ENCODE measurements at places on chromosomes 6 and 20.
A peak's percentile ranks its signal among the peaks of the same experiment; 100 is the strongest.

- H3K27ac ChIP-seq: no peak overlapping the region
- no peaks in the 10 kb centered on the region for H3K36me3 ChIP-seq
- H3K4me3 ChIP-seq: no peak overlapping the region
- H3K27me3 ChIP-seq: peaks cover 16% of the 10 kb centered on the region
- DNase-seq: peak; percentile 11
- H3K4me1 ChIP-seq: no peaks in the 10 kb centered on the region
Measured at GRCh38 chr20:58086763-58087561, 141.5 kb downstream of the ANKRD60 start.

DNA sequence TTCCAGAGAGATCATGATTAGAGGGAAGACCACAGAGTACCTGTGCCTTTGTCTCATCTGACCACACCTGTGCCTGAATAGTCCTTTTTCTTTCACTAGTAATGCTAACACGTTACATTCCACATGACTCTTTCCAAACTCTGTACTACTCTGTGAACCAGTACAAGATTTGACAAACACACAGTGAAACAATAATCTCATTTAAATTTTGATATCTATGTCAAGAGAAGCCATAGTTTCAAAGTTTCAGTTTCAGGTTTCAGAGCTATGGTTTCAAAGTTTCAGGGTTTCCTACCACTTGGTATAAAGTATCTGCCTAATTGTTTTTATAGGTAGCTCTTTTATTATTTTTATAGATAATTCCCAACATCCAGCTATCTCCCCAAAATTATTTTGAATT lies 62.0 kb upstream of the PHACTR2 start:
- no peak for DNase-seq
- no peaks in the 10 kb centered on the region for H3K36me3 ChIP-seq
- H3K27me3 ChIP-seq: no peaks in the 10 kb centered on the region
- no peaks in the 10 kb centered on the region for H3K4me1 ChIP-seq

DNA sequence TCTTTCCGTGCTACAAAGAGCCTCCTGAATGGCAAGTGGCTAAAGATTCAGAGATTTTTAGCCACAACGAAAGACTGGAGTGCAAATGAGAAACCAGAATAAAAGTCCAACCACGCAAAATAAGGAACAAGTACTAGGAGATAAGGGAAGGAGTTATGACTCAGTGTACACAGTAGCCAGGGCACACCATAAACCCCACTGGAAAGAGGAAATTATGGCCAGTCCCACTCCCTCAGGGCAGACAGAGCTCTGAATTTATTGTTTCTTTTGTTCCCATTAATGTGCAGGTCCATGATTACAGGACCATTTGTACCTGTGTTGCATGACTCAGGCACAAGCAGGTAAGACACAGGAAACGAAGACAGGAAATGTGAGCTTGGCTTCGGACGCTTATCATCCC lies 150.3 kb upstream of the PREP start:
- no peaks in the 10 kb centered on the region for H3K27me3 ChIP-seq
- peak; percentile 41 for DNase-seq
- no peaks in the 10 kb centered on the region for H3K36me3 ChIP-seq
- peaks cover 19% of the 10 kb centered on the region for H3K4me1 ChIP-seq
- H3K27ac ChIP-seq: peak overlapping the region; percentile 45

GRCh38 chr20:46192376-46192944 lies 74.3 kb downstream of the CD40 start:
- no peak overlapping the region for H3K27ac ChIP-seq
- H3K4me3 ChIP-seq: no peak overlapping the region
- no peaks in the 10 kb centered on the region for H3K27me3 ChIP-seq
- no peaks in the 10 kb centered on the region for H3K36me3 ChIP-seq

DNA sequence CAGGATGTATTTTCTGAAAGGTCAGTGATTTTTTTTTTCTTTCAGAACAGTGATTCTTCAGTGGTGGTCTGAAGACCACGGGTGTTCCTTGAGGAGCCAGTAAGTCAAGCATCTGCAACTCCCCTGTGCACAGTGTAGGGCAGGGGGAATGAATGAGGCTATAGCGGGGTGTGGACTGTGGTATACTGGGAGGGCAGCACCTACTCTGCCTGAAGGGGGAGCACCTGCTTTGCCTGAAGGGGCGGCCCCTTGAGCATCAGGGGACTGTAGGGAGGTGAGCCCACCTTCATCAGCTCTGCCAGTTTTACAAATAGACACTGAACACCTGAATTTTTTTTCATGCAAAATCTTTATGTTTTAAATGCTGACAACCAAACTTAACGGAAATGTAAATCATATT lies 77.5 kb upstream of the RIPOR2 start:
- peaks cover 45% of the 10 kb centered on the region for H3K4me1 ChIP-seq
- no peak overlapping the region for H3K27ac ChIP-seq
- H3K27me3 ChIP-seq: no peaks in the 10 kb centered on the region

DNA sequence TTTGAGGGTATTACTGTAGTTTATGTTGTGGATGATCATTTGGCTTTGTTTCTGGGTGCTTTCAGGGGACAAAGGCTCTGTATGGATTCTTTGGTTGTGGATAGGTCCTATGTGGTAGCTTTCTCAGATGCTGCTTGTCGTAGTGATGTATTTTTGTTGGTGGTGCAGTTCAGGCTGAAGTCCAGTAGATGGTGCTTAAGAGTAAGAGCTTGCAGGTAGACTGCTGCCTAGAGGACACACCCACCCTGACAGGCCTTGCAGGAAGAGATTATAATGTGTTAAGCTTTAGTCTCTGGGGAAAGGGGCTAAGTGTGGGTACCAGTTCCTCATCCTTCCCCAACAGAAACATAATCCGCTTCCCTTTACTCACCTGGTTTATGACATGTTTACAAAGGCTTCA lies 62.6 kb upstream of the ADGRB3 start:
- no peak for DNase-seq
- H3K27me3 ChIP-seq: no peaks in the 10 kb centered on the region
- H3K27ac ChIP-seq: no peak overlapping the region
- H3K36me3 ChIP-seq: no peaks in the 10 kb centered on the region

GRCh38 chr20:60038400-60039008 lies 80.3 kb downstream of the CDH26 start:
- no peaks in the 10 kb centered on the region for H3K27me3 ChIP-seq
- no peak overlapping the region for H3K27ac ChIP-seq
- no peaks in the 10 kb centered on the region for H3K36me3 ChIP-seq
- DNase-seq: no peak

DNA sequence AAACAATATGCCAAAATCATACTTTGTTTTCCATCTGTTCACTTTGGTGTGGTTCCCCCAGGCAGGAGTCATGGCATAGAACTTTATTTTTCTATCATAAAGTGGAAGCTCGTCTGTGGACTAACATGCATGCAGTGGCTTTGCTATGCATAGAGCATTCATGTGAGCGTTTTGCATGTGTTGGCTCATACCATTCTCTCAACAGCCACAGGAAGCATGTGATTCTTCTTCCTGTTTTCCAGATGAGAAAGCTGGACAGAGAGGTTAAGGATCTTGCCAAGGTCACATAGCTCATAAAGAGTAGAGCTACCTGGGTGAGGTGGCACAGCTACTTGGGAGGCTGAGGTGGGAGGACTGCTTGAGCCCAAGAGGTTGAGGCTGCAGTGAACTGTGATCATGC lies 123.4 kb upstream of the HDGFL1 start:
- no peak overlapping the region for H3K27ac ChIP-seq
- peaks cover 5% of the 10 kb centered on the region for H3K4me1 ChIP-seq
- H3K27me3 ChIP-seq: no peaks in the 10 kb centered on the region
- H3K36me3 ChIP-seq: no peaks in the 10 kb centered on the region
- no peak overlapping the region for H3K4me3 ChIP-seq

- H3K36me3 ChIP-seq: no peaks in the 10 kb centered on the region
- DNase-seq: no peak
- H3K4me3 ChIP-seq: no peak overlapping the region
- H3K27me3 ChIP-seq: no peaks in the 10 kb centered on the region
Measured at GRCh38 chr6:151001387-151002056, 136.0 kb downstream of the MTHFD1L start.

DNA sequence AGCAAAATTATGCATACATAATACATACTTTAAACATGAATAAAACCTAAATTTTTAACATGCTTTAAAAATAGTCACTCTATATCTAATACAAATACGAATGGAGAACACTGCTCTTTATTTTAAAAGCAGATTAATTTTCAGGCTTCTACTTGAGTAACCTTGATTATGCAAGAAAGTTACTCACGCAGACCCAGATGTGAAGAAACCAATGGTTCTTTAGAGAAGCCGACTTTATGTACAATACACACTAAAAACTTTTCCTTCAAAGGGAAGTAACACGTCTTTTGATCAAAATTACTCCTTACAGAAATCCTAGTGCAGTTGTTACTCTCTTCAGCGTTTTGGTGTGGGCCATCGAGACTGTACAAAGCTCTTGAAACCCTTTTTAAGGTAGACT lies 136.9 kb upstream of the SLC22A16 start:
- H3K36me3 ChIP-seq: peaks cover 2% of the 10 kb centered on the region
- no peak overlapping the region for H3K4me3 ChIP-seq
- no peaks in the 10 kb centered on the region for H3K27me3 ChIP-seq
- DNase-seq: no peak

DNA sequence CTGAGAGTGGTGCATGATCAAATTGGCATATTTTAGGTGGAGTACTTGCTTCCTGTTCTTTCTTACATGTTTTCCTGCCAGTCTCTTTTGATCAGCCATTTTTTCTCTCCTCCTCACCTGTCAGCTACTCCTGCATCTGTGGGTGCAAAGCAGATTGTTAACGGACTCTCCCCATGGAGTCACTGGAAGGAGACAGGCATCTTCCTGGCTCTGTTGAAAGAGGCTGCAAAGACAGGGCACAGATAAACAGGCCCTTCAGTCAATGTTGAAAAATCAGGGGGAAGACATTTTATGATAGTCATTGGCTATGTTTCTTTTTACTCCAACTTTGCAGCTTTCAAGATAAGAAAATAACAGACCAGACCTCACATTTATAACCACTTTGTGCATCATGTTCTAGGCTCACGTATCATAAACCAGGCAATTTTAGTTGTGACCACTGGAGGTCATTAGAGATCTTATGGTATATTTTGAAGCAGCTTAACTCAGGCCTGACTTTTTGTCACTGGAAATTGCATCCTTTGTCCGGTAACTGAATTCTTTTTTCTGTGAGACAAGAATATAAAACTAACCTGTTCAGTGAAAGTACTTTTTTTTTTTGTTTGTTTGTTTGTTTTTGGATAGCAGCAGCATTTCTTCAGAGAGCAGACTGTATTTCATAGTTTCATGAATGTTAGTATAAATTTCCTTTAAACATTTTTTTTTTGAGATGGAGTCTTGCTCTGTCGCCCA lies 20.1 kb downstream of the ECT2L start:
- H3K4me3 ChIP-seq: no peak overlapping the region
- DNase-seq: no peak
- no peaks in the 10 kb centered on the region for H3K27me3 ChIP-seq
- peaks cover 50% of the 10 kb centered on the region for H3K4me1 ChIP-seq
- H3K27ac ChIP-seq: peak overlapping the region; percentile 99
- H3K36me3 ChIP-seq: no peaks in the 10 kb centered on the region

- H3K4me3 ChIP-seq: no peak overlapping the region
- H3K4me1 ChIP-seq: peaks cover 8% of the 10 kb centered on the region
- no peak overlapping the region for H3K27ac ChIP-seq
- H3K36me3 ChIP-seq: no peaks in the 10 kb centered on the region
Measured at GRCh38 chr6:2962004-2962403, 9.4 kb downstream of the SERPINB6 start.

DNA sequence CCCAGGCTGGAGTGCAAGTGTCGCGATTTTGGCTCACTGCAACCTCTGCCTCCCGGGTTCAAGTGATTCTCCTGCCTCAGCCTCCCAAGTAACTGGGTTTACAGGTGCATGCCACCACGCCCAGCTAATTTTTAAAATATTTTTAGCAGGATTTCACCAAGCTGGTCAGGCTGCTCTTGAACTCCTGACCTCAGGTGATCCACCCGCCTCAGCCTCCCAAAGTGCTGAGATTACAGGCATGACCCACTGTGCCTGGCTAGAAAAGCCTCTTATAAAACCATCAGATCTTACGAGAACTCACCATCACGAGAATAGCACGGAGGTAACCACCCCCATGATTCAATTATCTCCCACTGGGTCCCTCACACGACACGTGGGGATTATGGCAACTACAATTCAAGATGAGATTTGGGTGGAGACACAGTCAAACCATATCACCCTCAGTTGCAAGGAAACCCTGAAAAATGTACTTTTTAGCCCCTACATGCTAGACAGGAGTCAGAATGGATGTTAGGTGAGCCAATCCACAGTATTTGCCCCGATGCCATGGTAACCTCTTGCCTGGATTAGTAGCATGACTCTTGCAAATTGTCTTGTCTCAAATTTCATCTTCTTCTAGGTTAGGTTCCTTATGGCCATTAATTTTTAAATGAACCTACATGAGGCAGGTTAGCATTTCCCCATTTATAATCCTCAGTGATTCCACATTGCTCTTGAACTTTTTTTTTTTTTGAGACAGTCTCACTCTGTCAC lies 17.1 kb upstream of the SASH1 start:
- no peak overlapping the region for H3K27ac ChIP-seq
- H3K27me3 ChIP-seq: no peaks in the 10 kb centered on the region
- H3K4me3 ChIP-seq: no peak overlapping the region
- H3K36me3 ChIP-seq: no peaks in the 10 kb centered on the region

- no peak overlapping the region for H3K4me3 ChIP-seq
- no peaks in the 10 kb centered on the region for H3K4me1 ChIP-seq
- no peak for DNase-seq
Measured at GRCh38 chr6:146336191-146336590, 207.4 kb upstream of the RAB32 start.

- no peak overlapping the region for H3K4me3 ChIP-seq
- peaks cover 3% of the 10 kb centered on the region for H3K36me3 ChIP-seq
- no peaks in the 10 kb centered on the region for H3K4me1 ChIP-seq
- no peak overlapping the region for H3K27ac ChIP-seq
Measured at GRCh38 chr6:75870389-75870788, 121.3 kb downstream of the MYO6 start.
